ENCODE measurements at places on chromosomes 5 and 9.

- peak overlapping the region; percentile 69 for H3K27ac ChIP-seq
- peak; percentile 24 for DNase-seq
- peaks cover 30% of the 10 kb centered on the region for H3K27me3 ChIP-seq
- peak overlapping the region; percentile 92 for H3K4me3 ChIP-seq
- H3K4me1 ChIP-seq: peaks cover 28% of the 10 kb centered on the region
Measured at GRCh38 chr9:4299005-4299795, 668 bp downstream of the GLIS3 start.

GRCh38 chr9:4594545-4594944 lies 67.5 kb upstream of the PLPP6 start:
- DNase-seq: no peak
- no peak overlapping the region for H3K27ac ChIP-seq
- H3K36me3 ChIP-seq: no peaks in the 10 kb centered on the region
- H3K4me3 ChIP-seq: no peak overlapping the region
- H3K4me1 ChIP-seq: peaks cover 20% of the 10 kb centered on the region
- H3K27me3 ChIP-seq: no peaks in the 10 kb centered on the region

GRCh38 chr5:31133488-31133887 lies 60.0 kb upstream of the CDH6 start:
- H3K4me3 ChIP-seq: no peak overlapping the region
- H3K27ac ChIP-seq: no peak overlapping the region
- DNase-seq: no peak
- no peaks in the 10 kb centered on the region for H3K27me3 ChIP-seq
- H3K4me1 ChIP-seq: peaks cover 2% of the 10 kb centered on the region

GRCh38 chr5:31244921-31245320 lies 51.4 kb downstream of the CDH6 start:
- H3K4me3 ChIP-seq: no peak overlapping the region
- DNase-seq: no peak
- no peaks in the 10 kb centered on the region for H3K4me1 ChIP-seq
- no peak overlapping the region for H3K27ac ChIP-seq
- H3K36me3 ChIP-seq: no peaks in the 10 kb centered on the region

Data from mesothelial cell of epicardium (in vitro differentiated cells).